ENCODE measurements at places on chromosomes 1 and 21.

GRCh38 chr1:19427087-19427781 is 58.1 kb downstream of the CAPZB start:
- DNase-seq: no peak

GRCh38 chr1:80248886-80249285 is 1242.4 kb upstream of the ADGRL4 start:
- no peak for DNase-seq

DNA sequence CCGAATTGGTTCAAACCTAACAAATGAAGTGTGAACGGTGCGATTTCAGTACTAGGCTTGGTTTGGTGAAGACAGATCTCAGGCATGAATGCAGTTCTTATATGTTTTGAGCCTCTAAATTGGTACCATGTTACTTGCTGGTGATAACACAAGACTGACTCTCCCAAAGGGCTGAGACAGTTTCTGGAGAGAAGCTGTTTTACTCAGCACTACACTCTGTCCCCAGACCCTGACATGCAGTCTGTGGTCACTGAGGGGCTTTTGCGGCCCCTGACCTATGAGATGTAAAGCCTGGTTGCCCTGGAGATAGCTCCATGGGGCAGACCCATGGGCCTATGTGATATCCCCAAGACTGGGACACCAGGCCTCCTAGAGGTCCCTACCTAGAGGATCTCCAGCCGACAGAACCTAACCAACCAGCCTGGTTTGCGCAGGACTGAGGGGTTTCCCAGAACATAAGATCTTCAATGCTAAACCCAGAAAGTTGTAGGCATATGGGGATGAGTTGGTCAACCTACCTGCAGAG is 19.4 kb upstream of the FOXE3 start:
- no peak for DNase-seq

DNA sequence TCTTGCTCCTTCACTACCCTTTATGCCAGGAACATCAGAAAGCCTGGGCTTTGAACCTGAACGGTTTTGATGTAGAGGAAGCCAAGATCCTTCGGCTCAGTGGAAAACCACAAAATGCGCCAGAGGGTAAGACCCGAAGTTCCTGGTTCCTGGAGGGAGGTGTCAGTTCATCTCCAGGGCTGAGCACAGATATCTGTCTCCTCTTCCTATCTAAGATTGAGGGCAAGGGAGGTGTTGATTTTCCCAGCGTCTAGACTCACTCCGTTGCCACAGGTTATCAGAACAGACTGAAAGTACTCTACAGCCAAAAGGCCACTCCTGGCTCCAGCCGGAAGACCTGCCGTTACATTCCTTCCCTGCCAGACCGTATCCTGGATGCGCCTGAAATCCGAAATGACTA is 915 bp downstream of the CDC20 start:
- no peak for DNase-seq

DNA sequence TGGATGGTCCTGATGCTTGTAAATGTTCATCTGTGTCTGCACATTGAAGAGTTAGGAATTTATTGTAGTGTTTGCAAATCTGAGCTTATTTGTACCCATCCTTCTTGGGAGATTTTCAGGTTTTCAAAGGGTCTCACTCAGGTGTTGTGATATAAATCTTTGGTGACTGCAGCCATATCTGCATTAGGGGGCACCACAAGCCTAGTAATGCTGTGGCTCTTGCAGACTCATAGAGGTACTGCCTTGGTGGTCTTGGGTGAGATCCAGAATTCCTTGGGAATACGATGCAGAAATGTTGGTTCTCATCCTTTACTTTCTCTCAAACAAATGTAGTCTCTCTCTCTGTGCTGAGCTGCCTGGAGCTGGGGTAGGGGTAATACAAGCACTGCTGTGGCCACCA is 405.9 kb downstream of the TTLL7 start:
- DNase-seq: no peak
